ENCODE measurements at places on chromosomes 7 and 10. TPM values are rescaled to one million over a fixed set of nuclear protein-coding genes. Genes with fewer than 3 reads are reported as not detected.

Gene HPSE2
- 1.2 TPM for polyA plus RNA-seq

DNA sequence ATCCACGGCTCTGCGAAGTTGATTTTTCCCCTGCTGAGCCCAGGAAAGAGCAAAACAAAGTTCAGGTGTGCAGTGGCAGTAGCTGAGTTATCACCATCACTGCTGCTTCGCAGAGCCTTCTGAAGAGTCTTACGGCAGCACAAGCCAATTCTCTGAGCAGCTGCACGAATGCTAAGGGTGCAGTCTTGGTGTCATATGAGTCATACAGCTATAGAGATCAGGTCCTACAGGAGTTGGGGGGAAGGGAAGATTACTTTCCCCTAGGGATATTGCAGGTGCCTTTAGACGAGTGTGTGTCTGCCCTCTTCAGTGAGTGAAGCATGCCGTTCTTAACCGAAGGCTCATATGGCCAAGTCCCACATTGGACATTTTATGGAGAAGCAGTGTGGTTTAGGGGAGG lies 227.8 kb downstream of the CELF2 start:
- no peaks in the 10 kb centered on the region for H3K27me3 ChIP-seq
- no peak for DNase-seq
- no peak overlapping the region for H3K4me3 ChIP-seq
- H3K27ac ChIP-seq = no peak overlapping the region
- H3K36me3 ChIP-seq = peaks cover 27% of the 10 kb centered on the region

GRCh38 chr7:22204312-22204711 lies 152.6 kb downstream of the RAPGEF5 start:
- no peaks in the 10 kb centered on the region for H3K4me1 ChIP-seq
- H3K36me3 ChIP-seq = no peaks in the 10 kb centered on the region
- DNase-seq = no peak

DNA sequence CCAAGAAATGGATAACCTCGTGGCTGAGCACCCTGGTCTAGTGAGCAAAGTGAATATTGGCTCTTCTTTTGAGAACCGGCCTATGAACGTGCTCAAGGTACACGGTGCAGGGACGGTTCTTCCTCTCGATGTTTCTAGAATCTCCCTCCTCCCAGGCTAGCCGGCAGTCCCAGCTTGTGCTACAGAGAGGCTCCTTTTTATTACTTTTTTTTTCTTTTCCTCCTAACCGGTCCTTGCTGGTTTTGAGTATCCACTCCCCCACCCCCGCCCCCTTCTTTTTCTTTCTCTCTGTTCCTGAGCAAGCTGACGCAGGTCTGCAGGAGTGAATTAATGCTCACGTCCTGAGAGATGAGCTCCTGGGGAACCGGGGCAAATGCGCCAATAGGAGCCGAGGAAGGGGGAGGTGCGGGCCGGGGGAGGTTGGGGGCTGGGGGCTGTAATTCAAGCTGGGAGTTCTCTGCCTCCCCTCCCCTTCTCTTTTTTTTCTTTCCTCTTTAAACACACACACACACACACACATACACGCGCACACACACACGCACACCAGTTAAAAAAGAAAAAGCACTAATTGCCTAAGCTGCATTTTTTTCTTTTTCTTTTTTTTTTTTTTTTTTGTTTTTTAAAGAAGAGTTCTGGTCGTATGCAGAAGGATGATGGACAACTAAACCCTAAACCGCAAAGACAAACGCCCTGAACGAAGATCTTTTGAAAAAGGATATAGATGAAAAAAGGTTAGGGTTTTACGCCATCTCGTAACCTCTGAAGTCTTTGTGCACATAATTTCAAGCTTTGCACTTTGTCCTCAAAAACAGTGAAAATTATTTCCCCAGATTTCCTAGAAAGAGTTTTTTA lies 6.6 kb downstream of the CPA2 start:
- no peak overlapping the region for H3K4me3 ChIP-seq
- H3K27ac ChIP-seq = no peak overlapping the region
- H3K27me3 ChIP-seq = no peaks in the 10 kb centered on the region
- DNase-seq = no peak
- H3K36me3 ChIP-seq = no peaks in the 10 kb centered on the region
- no peaks in the 10 kb centered on the region for H3K4me1 ChIP-seq

Gene MEOX2
- polyA plus RNA-seq = not detected

Gene CUZD1
- 1.6 TPM for polyA plus RNA-seq

- peak within 1 kb of the TSS; percentile 82 for H3K4me3 ChIP-seq
- peaks cover 14% of the 10 kb centered on the region for H3K4me1 ChIP-seq
- peak within 1 kb of the TSS; percentile 96 for H3K27ac ChIP-seq
- no peaks in the 10 kb centered on the region for H3K27me3 ChIP-seq
- H3K36me3 ChIP-seq = no peaks in the 10 kb centered on the region
- DNase-seq = no peak
Measured at GRCh38 chr10:110919349-110919931, at the start of gene SHOC2. Gene SHOC2 (plus strand): TSS chr10:110919604. CDS start chr10:110964359, 44,755 bp downstream.

Gene CTAGE15
- polyA plus RNA-seq = 0.29 TPM

Gene HECW1
- not detected for polyA plus RNA-seq
